ENCODE measurements at places on chromosomes 13 and 19.

DNA sequence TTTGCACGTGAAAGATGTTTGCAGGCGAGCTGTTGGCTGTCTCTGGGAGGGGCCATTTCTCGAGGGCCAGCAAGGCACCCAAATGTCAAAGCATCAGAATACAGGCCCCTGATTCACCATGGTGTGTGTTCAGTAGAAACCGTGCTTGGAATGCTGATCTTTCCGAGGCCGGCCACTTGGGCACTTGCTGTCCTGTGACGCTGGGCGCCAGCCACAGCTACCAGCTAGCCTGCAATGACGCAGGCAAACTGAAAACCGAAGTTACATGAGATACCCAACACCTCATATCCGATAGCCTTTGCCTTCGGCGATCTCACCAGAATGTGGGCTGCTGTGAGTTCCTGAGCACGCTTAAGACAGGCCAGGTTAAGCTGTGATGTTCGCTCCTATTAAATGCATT is 12.0 kb downstream of the THOP1 start:
- peaks cover 55% of the 10 kb centered on the region for H3K36me3 ChIP-seq
- H3K4me3 ChIP-seq: no peak overlapping the region
- no peaks in the 10 kb centered on the region for H3K27me3 ChIP-seq
- H3K27ac ChIP-seq: no peak overlapping the region

DNA sequence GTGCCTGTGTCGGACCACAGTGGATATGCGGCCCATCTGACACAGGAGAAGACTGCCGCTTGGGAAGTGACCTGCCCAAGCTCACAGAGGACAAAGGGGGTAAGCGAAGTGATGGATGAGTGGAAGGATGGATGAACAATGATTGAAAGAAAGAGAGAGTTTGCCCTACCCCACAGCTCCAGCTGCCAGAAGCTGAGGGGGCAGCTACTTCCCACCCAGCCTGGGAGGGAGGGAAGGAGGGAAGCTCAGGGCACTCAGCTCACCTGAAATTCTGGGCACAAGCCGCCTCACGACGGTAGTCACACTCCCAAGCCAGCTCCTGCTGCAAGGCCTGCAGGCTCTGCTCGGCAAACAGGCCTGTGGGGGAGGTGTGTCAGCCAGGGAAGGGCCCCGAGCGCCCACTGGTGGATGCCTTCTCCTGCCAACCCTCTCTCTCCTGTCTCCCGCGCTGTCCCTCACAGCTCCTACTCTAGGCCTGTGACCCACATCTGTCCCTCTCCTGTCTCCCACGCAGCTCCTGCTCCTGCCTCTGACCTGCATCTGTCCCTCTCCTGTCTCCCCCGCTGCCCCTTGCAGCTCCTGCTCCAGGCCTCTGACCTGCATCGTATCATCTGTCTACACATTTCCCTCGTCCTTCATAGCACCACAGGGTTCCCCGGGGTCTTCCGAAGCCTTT is 12.0 kb upstream of the NUMBL start:
- peaks cover 7% of the 10 kb centered on the region for H3K4me1 ChIP-seq
- peak; percentile 28 for DNase-seq
- H3K36me3 ChIP-seq: peaks cover 62% of the 10 kb centered on the region
- no peaks in the 10 kb centered on the region for H3K27me3 ChIP-seq
- H3K4me3 ChIP-seq: no peak overlapping the region

- H3K4me1 ChIP-seq: no peaks in the 10 kb centered on the region
- DNase-seq: no peak
- no peak overlapping the region for H3K27ac ChIP-seq
- no peak overlapping the region for H3K4me3 ChIP-seq
- peaks cover 49% of the 10 kb centered on the region for H3K36me3 ChIP-seq
- no peaks in the 10 kb centered on the region for H3K27me3 ChIP-seq
Measured at GRCh38 chr19:5154129-5154798, 185.4 kb downstream of the KDM4B start.

DNA sequence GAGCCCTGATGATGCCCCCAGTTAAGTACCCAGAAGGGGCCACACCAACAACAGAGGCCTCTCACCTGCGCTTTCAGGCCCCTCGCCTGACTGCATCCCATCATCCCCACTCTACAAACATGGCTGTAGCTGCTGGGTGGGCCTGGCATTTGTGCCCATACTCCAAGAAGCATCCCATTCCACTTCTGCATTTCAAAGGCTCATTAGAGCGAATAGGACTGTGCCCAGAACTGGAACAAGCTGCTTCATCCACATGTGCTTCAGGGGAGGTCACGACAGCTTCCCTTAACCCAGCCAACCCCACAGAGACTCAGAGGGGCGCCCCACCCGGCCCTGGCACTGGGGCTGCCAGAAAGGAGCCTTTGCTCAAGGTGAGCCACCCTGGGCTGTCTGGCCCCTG is 156.9 kb downstream of the SIPA1L3 start:
- peak overlapping the region; percentile 85 for H3K27ac ChIP-seq
- H3K4me3 ChIP-seq: no peak overlapping the region
- no peak for DNase-seq
- no peaks in the 10 kb centered on the region for H3K27me3 ChIP-seq
- H3K36me3 ChIP-seq: no peaks in the 10 kb centered on the region
- H3K4me1 ChIP-seq: peaks cover 39% of the 10 kb centered on the region

DNA sequence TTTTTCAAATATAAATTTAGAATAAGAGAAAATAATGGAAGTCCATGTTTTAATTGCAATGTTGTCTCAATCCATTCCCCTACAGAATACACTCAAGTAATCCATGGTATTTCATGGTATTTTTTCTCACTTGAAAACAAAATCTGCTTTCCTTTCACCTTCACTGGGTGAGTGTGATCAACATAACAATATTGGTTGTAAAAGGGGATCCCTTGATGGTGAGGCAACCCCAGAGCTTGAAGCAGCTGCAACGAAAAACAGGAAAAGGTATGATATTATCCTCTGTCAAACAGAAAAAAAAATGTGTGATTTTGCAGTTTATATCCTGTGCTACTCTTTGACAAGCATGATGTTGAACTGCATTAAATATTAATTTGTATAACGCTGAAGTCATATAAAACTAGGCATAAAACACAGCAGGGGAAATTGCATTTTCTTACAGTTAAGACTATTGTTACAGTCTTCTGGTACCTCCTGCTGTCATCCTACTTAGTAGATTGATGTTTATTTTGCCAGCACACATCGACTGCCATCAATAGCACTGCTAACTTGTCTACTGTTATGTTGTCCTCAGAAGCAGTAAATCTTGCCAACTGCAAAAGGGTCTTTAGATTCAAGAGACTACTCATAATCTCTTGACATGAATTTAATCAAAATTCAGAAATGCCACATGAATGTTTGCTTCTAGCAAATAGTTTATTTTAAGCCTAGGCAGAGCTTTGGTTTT is 373.1 kb upstream of the MIR17HG start:
- H3K27me3 ChIP-seq: no peaks in the 10 kb centered on the region
- H3K4me3 ChIP-seq: no peak overlapping the region
- no peak overlapping the region for H3K27ac ChIP-seq
- no peaks in the 10 kb centered on the region for H3K36me3 ChIP-seq
- DNase-seq: no peak

GRCh38 chr19:18233224-18233825 is 7.1 kb upstream of the PDE4C start:
- peaks cover 39% of the 10 kb centered on the region for H3K27me3 ChIP-seq
- H3K4me3 ChIP-seq: no peak overlapping the region
- peaks cover 7% of the 10 kb centered on the region for H3K4me1 ChIP-seq
- H3K27ac ChIP-seq: no peak overlapping the region

DNA sequence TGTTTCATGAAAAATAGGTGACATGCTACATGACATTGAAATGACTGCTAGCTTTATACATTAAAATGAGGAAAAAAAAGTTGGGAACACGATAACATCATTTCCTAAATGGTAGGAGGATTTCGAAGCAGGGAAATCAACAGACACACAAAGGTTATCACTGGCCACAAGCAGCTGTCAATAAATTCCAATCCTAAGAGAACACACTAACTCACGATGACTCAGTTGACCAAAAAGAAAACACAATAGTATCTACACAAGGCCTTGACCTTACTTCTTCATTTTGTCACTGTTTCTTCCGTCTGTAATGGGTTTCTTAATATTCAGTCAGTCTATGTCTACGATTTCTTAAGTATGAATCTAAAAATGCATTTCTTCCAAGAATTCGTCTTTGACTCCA is 36.5 kb downstream of the STARD13 start:
- H3K4me3 ChIP-seq: no peak overlapping the region
- H3K27me3 ChIP-seq: no peaks in the 10 kb centered on the region
- H3K36me3 ChIP-seq: peaks cover 2% of the 10 kb centered on the region
- peaks cover 3% of the 10 kb centered on the region for H3K4me1 ChIP-seq

GRCh38 chr19:18348171-18348570 is 7.8 kb downstream of the PGPEP1 start:
- no peak for DNase-seq
- H3K27ac ChIP-seq: no peak overlapping the region
- no peak overlapping the region for H3K4me3 ChIP-seq
- peaks cover 27% of the 10 kb centered on the region for H3K36me3 ChIP-seq
- no peaks in the 10 kb centered on the region for H3K27me3 ChIP-seq
- peaks cover 2% of the 10 kb centered on the region for H3K4me1 ChIP-seq

DNA sequence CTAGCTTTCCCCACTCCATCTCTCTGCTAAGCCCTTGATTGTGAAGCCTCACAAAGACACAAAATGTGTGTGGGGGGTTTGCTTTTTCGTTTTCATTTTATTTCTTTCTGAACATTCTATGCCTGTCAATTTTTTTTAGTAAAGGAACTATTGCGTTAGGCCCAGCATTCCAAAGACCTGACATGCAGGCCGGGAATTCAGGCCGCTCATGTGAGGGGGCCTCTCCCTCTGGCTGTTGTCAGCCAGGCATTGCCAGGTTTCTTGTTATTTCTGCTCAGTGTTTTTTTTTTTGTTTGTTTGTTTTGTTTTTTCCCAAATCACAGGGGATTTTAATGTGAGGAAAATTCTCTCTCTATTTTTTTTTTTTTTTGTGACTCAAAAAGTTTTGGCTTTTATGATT is 10.3 kb upstream of the MEDAG start:
- H3K4me1 ChIP-seq: peaks cover 14% of the 10 kb centered on the region
- H3K4me3 ChIP-seq: no peak overlapping the region
- peak; percentile 88 for DNase-seq
- H3K36me3 ChIP-seq: no peaks in the 10 kb centered on the region
- H3K27ac ChIP-seq: peak overlapping the region; percentile 76

Measured in mesenchymal stem cell (in vitro differentiated cells and primary cell).